ENCODE measurements at places on chromosomes 12 and 14.

DNA sequence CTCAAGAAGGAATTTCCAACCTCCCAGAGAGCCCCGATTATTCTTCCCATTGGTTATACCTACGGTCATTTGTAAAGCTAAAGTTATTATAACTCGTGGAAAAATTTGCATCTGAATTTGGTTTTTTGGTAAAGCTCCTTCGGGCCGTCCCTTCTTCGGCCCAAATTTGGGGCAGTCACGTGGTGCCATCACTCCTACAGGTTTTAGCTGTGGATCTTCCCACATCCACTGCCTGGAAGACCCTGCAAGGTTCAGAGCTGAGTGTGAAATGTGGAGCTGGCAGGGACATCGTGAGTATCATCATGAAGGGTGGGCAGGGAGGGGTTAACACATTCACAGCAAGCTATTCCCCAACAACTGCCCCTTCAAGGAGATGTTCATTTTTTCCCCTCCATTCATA is 105.7 kb downstream of the NT5DC3 start:
- DNase-seq, result no peak

DNA sequence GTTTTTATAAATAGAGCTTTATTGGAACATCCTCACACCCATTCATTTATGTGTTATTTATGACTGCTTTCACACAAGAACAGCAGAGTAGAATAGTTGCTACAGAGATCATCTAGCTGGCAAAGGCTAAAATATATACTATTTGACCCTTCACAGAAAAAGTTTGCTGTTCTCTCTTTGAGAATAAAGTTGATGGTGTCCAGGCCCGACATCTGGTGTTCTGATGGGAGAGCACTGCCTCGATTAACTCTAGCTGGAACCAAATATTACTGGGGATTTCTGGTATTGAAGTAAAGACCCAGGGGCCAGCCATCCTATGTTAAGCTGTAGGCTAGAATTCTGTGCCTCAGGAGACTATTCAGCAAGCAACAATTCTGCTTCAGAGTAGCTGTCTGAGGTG is 21.8 kb downstream of the FAM234B start:
- no peak for DNase-seq

DNA sequence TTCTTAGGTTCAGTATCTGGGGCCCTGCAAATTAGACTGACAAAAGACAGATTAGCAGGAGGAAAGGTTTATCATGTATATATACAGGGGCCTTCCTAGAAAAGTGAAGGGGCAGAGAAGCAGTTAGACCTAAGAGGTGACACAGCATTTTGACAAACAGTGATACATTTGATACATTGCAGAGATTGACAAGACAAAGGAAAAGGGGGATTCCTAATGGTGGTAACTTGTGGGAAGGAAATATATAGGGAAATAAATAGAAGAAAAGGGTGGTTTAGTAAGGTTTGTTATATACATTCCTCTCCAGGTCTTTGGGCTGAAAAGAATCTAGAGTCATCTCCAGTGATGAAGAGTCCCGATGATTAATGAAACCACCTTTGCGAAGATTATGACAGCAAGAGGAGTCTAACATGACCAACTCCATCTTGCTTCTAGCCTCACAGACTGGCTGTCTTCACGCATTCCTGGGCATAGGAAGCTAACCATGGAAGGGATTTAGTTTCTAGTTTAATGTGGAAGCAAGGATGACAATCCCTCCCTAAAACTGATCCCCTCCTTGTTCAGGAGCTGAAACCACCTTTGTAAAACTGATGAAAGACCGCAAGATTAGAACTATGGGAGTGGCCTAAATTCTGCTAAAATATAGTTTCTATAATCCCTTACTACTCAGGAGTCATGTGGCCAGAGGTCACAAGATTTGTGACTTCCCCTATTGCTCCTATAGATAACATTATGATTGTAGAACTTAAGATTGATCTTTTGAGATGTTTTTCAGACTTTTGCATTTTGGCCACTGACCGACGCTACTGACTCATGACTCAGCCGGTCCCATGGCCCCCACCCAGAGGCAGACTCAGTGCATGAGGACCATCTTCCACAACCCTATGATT is 31.1 kb upstream of the CPM start:
- DNase-seq, result no peak

- DNase-seq, result no peak
Observed at GRCh38 chr12:82619644-82620043, 67.1 kb upstream of the TMTC2 start.

DNA sequence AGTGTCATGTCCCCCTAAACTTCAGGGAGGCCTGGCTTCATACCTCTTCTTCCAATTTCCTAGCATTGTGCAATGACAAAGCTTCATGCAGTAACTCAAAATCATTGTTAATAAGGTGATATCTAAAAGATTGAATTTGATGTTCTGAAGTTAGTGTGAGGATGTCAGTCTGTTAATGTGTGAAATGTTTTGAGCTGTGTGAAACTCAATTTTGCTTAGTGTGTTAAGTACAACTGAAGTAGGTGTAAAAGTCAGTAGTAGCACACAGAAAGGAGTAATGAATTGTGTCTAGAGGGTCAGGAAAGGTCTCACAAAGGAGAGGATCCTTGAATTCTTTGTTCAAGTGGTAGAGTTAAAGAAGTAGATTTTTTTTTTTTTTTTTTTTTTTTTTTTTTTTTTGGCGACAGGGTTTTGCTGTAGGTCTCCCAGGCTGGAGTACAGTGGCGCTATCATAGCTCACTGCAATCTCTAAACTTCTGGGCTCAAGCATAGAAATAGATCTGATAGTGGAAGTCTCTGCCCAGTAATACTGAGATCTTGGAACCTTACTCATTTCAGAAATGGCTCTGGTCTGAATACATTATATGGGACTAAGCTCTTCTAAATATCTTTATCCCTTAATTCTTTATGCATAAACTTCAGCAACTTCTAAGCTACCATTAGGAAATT is 63.9 kb downstream of the FUT8 start:
- DNase-seq, result no peak
